WTC11 (cell line): ENCODE measurements at places on chromosomes 12 and 14. TPM values are rescaled to one million over a fixed set of nuclear protein-coding genes. Genes with fewer than 3 reads are reported as not detected.

CD27 gene
- total RNA-seq: 0.23 to 0.34 TPM (median 0.28 TPM) in 3 replicates

STYK1 gene
- total RNA-seq: 1.6 to 1.9 TPM (median 1.6 TPM) in 3 replicates

IL22 gene
- total RNA-seq: not detected in 3 replicates

HRK gene
- 1.4 to 3.5 TPM (median 1.6 TPM) in 3 replicates for total RNA-seq

PLA2G1B gene
- total RNA-seq: 0.92 to 1.8 TPM (median 1.4 TPM) in 3 replicates

CCND2 gene
- 194 to 266 TPM (median 261 TPM) in 3 replicates for total RNA-seq

SERPINA1 gene
- 5.1 to 7.2 TPM (median 6.8 TPM) in 3 replicates for total RNA-seq

TEDC1 gene
- 16.4 to 17.9 TPM (median 16.7 TPM) in 3 replicates for total RNA-seq

PCBP2 gene
- total RNA-seq: 981 to 1,004 TPM (median 984 TPM) in 3 replicates

CCDC175 gene
- 0.16 to 0.27 TPM in 2 of 3 replicates, not detected in the other for total RNA-seq

SLC6A15 gene
- 27.0 to 30.7 TPM (median 27.2 TPM) in 3 replicates for total RNA-seq

KRT77 gene
- not detected in 3 replicates for total RNA-seq

KRT83 gene
- not detected in 3 replicates for total RNA-seq

CDK2 gene
- total RNA-seq: 37.6 to 44.1 TPM (median 43.1 TPM) in 3 replicates

AQP6 gene
- total RNA-seq: 0.09 to 0.21 TPM (median 0.18 TPM) in 3 replicates

SLC39A2 gene
- 0.14 TPM in 1 of 3 replicates, not detected in the others for total RNA-seq

C14orf132 gene
- 14.1 to 17.6 TPM (median 16.0 TPM) in 3 replicates for total RNA-seq

CLEC4E gene
- total RNA-seq: not detected in 3 replicates

DLGAP5 gene
- total RNA-seq: 130 to 141 TPM (median 132 TPM) in 3 replicates

NTS gene
- total RNA-seq: 21.9 to 22.5 TPM (median 22.1 TPM) in 3 replicates

MUCL1 gene
- total RNA-seq: not detected in 3 replicates

SLC5A8 gene
- total RNA-seq: 0.05 to 0.07 TPM in 2 of 3 replicates, not detected in the other

CMTM5 gene
- total RNA-seq: 0.24 to 0.41 TPM (median 0.39 TPM) in 3 replicates

DIO3 gene
- 0.52 to 0.80 TPM (median 0.64 TPM) in 3 replicates for total RNA-seq

ATP23 gene
- total RNA-seq: 5.6 to 7.0 TPM (median 6.1 TPM) in 3 replicates

WIF1 gene
- total RNA-seq: 0.69 to 1.8 TPM (median 1.5 TPM) in 3 replicates

OXA1L gene
- 133 to 138 TPM (median 135 TPM) in 3 replicates for total RNA-seq

FAM181A gene
- not detected in 3 replicates for total RNA-seq

GLIPR1L1 gene
- 0.69 TPM in 1 of 3 replicates, not detected in the others for total RNA-seq

SIRT4 gene
- total RNA-seq: 2.1 to 4.3 TPM (median 2.8 TPM) in 3 replicates

IL31 gene
- not detected in 3 replicates for total RNA-seq

FBXO21 gene
- 60.3 to 64.5 TPM (median 63.9 TPM) in 3 replicates for total RNA-seq

KRT75 gene
- not detected in 3 replicates for total RNA-seq

SDR9C7 gene
- total RNA-seq: not detected in 3 replicates

ASPG gene
- total RNA-seq: 3.4 to 3.8 TPM (median 3.5 TPM) in 3 replicates

DYRK2 gene
- total RNA-seq: 32.7 to 38.1 TPM (median 36.1 TPM) in 3 replicates

TMX1 gene
- 40.9 to 43.2 TPM (median 42.6 TPM) in 3 replicates for total RNA-seq

NKX2-1 gene
- total RNA-seq: 0.16 to 0.18 TPM in 2 of 3 replicates, not detected in the other

APOF gene
- total RNA-seq: 0.11 TPM in 1 of 3 replicates, not detected in the others

RASAL1 gene
- total RNA-seq: 6.9 to 8.1 TPM (median 8.0 TPM) in 3 replicates

KLHL33 gene
- total RNA-seq: 0.07 to 0.18 TPM (median 0.17 TPM) in 3 replicates

PTPRO gene
- total RNA-seq: 0.57 to 1.1 TPM (median 1.0 TPM) in 3 replicates

KRT78 gene
- total RNA-seq: not detected in 3 replicates

MORN3 gene
- 0.37 to 0.80 TPM (median 0.50 TPM) in 3 replicates for total RNA-seq

SELPLG gene
- total RNA-seq: 0.18 to 0.46 TPM (median 0.21 TPM) in 3 replicates

CBLN3 gene
- 0.94 to 2.1 TPM (median 1.5 TPM) in 3 replicates for total RNA-seq
